ENCODE measurements at places on chromosomes 11 and 22.

- no peak for ATAC-seq
Measured at GRCh38 chr11:78773077-78773476, 198.4 kb upstream of the NARS2 start.

DNA sequence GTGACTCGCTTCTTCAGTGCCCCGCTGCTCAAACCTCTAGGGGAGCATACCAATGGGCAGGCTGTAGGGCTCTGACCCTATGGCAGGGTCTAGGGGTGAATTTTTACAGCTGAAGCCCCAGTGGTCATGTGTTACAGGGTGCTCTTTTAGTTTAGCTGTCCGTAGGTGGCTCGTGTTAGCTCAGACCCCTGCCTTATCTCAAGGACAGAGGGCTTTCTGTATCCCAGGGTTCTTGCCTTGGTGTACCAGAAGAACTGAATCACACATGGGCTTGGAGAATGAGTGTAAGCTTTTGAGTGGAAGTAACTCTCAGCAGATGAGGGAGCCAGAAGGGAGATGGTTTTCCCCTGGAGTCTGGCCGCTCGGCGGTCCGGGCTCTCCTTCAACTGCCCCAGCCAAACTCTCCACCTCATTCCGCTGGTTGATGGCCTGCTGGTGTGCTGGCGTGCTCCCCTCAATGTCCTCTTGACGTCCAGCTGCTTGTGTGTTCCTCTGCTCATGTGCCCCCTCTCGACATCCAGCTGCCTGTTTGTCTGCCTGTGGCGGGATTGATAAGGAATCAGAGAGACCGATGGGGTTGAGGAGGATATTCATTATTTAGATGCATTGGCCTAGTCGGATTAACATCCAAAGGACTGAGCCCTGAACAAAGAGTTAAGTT lies 37.5 kb downstream of the BIRC2 start:
- no peak for ATAC-seq

GRCh38 chr11:293271-293851 lies 4.4 kb downstream of the PGGHG start:
- ATAC-seq: no peak

DNA sequence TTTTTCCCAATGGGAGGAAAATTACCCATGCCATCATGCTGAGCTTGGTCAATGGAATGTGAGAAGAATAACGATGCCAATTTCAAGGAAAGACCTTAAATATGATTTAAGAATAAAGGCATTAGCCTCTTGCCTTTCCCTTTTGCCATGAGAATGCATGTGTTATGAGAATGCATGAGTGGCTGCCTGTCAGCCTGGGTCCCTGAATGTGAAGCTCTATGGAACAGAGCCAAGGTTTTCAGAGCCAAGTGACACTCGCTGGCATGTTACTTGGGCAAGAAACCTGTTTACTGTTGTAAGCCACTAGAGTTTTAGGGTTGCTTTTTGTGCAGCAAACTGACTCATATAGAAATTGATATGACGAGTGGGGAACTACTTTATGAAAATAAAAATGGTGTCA lies 75.7 kb downstream of the JRKL start:
- ATAC-seq: no peak

DNA sequence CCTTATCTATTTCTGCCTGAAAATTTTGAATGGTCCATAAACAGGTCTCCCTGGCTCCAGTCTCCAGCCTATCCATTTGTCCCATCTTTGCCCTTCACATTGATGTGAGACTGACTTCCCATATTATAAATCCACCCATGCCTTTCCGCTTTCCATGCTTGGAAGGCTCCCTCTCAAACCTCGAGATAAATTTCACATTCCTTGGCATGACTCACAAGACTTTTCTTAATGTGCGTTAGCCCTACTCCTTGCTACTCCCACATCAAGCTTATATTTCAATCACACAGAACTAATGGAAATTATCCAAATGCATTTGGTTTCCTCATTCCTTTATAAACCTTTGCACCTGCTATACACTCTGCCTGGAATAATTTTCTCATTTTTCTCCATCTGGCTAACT lies 163.7 kb upstream of the NTM start:
- ATAC-seq: no peak
